ENCODE measurements at places on chromosomes 5 and 9.

GRCh38 chr9:119758241-119758640 is 389.0 kb upstream of the BRINP1 start:
- no peak for DNase-seq

DNA sequence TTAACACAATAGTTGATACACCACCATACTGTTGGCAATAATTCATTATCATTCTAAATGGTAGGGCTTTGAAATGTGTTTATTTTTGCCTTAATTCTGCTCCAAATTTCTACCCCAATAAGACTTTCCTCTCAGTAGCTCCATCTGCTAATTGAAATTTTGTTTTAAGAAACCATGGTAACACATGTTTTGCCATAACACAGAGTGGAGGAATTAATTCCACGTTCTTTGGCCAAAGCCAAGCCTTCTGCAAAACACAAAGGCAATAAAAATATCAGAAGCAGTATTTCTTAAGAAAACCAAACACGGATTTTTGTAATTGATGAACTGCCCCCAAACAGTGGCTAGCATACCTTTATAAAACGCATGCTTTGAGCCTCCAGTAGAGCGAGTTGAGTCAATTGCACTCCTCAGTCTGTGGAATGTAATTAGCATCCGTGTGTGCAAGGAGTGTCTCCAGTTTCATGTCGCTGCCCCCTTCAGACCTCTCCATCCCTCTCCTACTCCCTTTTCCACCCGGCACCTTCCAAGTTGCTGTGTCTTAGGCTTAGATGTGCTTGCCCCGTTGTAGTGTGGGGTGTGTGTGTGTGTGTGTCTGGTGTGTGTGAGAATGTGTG is 58.2 kb upstream of the CKS2 start:
- DNase-seq, result no peak

DNA sequence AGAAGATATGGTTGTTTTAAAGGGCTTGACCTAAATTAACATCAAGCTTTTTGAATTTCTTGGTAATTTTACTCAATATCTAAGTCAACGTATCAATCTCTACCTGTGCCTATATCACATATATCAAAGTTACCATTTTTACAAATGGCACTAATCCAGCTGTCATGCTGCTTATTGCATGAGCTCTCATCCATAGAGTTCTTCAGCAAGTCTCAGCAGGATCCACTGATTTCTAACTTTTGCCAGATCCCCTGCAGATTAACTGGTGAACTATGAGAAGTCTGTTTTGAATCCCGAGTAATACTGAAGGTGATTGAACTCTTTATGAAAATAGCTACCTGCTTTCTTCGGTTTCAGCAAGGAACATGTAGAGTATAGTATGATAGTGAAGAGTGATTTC is 1239.8 kb upstream of the ACO1 start:
- no peak for DNase-seq

DNA sequence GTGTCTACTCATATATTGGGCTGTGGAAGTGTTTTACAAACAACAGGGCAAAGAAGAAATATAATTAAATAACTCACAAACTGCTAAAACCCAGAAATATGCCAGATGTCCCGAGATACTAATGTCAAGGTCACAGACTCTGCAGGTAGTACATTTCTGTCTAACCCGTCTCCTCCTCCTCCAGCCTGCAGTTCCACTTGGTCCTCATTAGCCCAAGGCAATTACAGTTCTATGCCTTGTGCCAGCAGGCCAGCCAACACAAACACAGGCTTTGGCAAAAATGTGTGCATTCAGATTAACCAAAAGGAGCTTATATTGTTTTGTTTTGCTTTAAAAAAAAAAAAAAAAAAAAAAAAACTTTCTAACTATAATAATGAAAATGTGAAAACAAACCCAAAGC is 148.8 kb downstream of the MYO10 start:
- no peak for DNase-seq

- DNase-seq, result no peak
Observed at GRCh38 chr5:170110403-170111087, 4.8 kb downstream of the FOXI1 start.

DNA sequence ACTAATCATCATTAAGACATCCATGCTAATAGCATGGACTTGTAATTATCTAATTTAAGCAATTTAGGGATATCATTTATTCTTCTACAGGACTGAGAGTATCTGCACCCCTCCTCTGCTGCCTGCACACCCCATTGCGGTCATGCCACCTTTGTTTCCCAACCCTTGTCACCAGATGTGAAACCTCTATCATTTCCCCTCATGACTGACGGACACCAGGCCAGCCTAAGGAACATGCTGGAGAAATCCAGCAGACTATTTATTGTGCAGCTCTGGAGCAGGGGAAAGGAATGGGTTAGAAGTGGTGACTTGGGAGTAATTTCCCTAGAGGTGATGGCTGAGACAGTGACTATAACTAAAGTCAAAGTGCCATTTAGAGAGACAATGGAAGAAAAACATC is 40.7 kb downstream of the UGCG start:
- no peak for DNase-seq

- DNase-seq, result peak; percentile 61
Observed at GRCh38 chr9:133429641-133430161, 7.5 kb downstream of the ADAMTS13 start.

- DNase-seq, result peak; percentile 89
Observed at GRCh38 chr9:23826120-23826629, at the start of gene ELAVL2. ELAVL2 (minus strand) TSS chr9:23826240; CDS start chr9:23762234, 64,006 bp downstream.

Measured in Right ventricle myocardium superior (tissue), 1 donor.